Stimulated activated naive CD4-positive, alpha-beta T cell treated with Interleukin-2 at 50 U/mL for 16 hours (primary cell): ENCODE measurements at places on chromosomes 13 and 19.
A peak's percentile ranks its signal among the peaks of the same experiment; 100 is the strongest.

DNA sequence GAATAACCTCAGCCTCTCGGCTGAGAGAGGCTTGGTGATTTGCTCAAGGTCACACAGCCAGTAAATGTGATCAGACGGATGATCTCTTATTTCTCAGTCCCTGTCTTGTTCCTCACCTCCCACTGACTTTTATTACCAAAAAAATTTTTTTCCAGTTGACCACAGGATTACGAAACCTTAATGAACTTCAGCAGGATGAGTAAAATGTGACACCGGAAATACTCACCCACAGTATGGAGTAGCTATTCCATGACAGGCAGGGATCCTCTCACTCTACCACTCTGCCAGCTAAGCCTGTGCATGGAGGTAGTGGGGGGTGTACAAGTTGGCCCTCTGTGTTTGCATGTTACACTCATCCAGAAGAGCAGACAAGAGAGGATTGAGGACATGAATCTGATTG is 916.4 kb downstream of the UQCRFS1 start:
- DNase-seq, result no peak

GRCh38 chr19:42024622-42025111 is 30.6 kb upstream of the ATP1A3 start:
- no peak for DNase-seq

GRCh38 chr13:29977476-29978120 is 127.2 kb upstream of the UBL3 start:
- no peak for DNase-seq

GRCh38 chr13:45603338-45603737 is 12.2 kb downstream of the ERICH6B start:
- DNase-seq, result no peak

DNA sequence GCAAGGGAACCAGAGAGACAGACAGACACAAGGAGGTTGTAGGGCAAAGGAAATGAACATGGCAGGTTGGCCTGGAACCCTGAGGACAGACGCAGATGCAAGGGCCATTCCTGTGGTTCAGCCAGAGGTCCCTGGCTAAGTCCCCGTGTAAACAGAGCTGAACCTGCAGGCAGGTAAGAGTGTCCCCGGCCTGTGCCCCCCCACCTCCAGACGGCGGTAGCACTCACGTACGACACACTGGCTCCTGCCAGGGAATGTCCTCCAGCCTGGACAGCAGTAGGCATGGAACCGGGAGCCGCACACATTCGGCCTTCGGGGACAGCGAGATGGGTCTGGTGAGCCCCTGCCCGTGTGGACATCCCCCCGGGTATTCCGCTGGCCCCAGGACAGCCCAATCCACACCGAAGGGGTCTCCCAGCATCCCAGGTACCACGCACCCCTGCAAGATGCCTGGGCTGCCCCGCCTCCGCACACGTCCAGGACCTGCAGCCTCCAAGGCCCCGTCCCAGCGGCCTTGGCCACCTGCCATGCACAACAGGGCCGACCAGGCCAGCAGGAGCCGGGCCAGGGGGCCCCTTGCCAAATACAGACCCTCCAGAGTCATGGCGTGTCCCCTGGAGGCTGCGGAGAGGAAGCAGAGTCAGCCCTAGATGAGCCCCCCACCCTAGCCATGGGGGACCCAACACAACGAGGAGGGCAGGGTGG is 2.4 kb downstream of the FBN3 start:
- no peak for DNase-seq

- no peak for DNase-seq
These were observed 565.1 kb downstream of the LIG4 start for GRCh38 chr13:107650081-107650701.

- no peak for DNase-seq
These were observed 299.3 kb upstream of the ARGLU1 start for GRCh38 chr13:106867249-106867648.

DNA sequence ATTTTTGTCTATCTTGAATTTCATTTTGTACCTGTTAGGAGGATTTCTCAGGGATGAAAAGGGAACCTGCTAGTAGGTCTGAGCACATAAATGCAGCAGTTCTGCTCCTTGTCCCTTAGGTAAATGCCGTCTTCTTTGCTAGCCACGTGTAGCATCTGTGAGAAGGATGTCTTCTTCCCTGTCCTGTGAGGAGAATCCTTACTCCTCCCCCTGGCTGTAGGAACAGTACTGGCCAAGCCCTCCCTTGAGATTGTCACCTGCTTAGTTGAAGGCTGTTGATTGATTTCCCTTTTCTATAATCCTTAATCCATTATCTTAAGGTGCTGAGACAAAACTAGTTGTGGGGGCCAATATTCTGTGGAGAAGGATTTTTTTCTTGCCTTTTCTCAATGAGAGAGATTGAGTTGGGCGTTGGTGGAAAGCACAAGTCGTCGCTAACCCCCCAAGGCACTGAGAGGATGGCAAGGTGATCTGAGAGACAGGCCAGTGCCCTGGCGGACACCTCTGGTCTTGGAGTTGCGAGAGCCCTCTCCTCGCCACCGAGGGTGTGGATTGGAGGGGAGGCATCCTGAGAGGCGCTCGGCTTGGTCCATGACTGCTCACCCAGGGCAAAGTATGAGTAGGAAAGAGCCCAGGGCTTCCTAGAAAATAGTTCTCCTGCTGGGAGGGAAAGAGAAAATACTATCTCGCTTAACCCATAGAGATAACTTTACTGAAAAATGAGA is 216.7 kb downstream of the ATP8A2 start:
- DNase-seq, result no peak

GRCh38 chr13:79226938-79227337 is 179.1 kb downstream of the RBM26 start:
- DNase-seq, result no peak

DNA sequence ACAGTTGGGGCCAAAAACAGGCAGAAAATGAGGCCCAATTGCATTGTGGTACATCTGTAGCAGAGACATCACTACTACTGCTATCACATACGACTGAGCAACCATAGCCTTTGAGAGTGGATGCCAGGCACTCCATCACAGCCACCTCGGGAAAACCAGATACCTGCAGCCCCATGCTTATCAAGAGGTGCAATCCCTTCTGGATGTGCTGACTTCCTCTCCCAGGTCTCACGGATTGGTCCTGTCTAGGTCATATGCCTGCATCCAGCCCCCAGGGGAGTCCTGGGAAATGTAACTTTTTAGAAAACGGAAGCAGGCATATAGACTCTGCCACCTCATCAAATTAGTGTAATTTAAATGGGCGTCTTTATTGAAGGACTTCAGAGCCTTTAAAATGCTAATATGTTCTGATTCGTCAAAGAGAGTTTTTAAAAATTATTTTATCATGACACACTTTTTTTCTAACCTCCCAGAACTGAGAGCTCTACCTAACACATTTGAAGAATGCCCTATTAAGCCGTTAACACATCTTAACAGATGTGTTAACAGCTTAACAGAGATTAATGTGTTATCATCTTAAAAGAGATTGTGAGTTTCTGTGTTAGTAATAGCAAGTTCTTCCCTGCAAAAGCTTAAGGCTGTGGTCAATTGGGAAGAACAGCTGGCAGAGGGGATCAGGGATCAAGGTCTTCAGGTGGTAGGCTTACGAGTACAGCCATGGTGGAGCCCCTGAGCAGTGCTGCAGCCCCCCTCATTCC is 63.9 kb downstream of the DLEU7 start:
- DNase-seq, result no peak

- DNase-seq, result no peak
These were observed at the start of gene GPR183 for GRCh38 chr13:99307247-99307646. TSS of gene GPR183 (minus strand) at chr13:99307399. CDS start at chr13:99296145, 11,254 bp downstream.

- DNase-seq, result no peak
These were observed 84.6 kb downstream of the DHRS12 start for GRCh38 chr13:51719394-51719793.

- no peak for DNase-seq
These were observed 29.7 kb upstream of the FAM216B start for GRCh38 chr13:42751693-42752092.

DNA sequence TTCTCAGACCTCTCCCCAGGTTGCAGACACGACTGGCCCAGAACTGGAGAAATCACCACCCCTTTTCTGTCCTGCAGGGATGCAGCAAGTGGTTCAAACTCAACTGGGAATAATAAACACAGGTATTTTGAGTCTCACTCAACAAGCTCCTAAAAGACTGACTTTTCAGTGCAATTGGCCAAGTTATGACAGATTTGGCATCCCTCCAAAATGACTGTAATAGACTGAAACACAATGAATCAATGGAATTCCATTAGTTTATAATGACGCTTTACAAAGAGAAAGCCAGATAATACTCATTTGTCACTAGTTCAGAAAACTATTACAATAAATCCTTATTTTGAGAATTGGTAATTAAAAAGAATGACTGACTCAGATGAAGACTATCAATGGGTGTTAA is 38.1 kb downstream of the MIPEP start:
- no peak for DNase-seq

GRCh38 chr19:18435178-18435841 is 2.6 kb downstream of the ISYNA1 start:
- no peak for DNase-seq

DNA sequence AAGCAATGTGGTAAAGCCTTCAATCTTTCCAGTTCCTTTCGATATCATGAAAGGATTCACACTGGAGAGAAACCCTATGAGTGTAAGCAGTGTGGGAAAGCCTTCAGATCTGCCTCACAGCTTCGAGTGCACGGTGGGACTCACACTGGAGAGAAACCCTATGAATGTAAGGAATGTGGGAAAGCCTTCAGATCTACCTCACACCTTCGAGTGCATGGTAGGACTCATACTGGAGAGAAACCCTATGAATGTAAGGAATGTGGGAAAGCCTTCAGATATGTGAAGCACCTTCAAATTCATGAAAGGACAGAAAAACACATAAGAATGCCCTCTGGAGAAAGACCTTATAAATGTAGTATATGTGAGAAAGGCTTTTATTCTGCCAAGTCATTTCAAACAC is 15.6 kb upstream of the ZNF763 start:
- no peak for DNase-seq

GRCh38 chr13:53254500-53254899 is 225.9 kb downstream of the OLFM4 start:
- no peak for DNase-seq

GRCh38 chr13:112894423-112894672 is 74.7 kb upstream of the MCF2L start:
- DNase-seq, result peak; percentile 5

DNA sequence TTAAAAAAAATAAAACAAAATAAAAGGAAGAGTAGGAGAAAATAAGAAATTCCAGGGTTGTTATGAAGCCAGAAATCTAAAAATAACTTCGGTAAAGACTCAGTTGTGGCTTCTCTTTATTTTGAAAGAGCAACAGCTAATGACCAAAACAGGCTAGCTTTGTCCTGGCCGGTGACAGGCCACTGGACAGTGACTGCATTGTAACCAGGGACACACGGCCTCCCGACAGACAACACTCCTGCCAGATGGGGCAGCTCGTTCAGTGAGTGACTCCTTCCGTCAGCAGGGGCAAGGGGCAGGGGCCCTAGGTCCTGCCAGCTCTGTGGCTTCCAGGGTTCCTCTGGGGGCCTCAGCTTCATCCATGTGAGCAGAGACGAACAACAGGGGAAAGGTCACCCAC is 173.4 kb downstream of the KATNAL1 start:
- DNase-seq, result no peak

DNA sequence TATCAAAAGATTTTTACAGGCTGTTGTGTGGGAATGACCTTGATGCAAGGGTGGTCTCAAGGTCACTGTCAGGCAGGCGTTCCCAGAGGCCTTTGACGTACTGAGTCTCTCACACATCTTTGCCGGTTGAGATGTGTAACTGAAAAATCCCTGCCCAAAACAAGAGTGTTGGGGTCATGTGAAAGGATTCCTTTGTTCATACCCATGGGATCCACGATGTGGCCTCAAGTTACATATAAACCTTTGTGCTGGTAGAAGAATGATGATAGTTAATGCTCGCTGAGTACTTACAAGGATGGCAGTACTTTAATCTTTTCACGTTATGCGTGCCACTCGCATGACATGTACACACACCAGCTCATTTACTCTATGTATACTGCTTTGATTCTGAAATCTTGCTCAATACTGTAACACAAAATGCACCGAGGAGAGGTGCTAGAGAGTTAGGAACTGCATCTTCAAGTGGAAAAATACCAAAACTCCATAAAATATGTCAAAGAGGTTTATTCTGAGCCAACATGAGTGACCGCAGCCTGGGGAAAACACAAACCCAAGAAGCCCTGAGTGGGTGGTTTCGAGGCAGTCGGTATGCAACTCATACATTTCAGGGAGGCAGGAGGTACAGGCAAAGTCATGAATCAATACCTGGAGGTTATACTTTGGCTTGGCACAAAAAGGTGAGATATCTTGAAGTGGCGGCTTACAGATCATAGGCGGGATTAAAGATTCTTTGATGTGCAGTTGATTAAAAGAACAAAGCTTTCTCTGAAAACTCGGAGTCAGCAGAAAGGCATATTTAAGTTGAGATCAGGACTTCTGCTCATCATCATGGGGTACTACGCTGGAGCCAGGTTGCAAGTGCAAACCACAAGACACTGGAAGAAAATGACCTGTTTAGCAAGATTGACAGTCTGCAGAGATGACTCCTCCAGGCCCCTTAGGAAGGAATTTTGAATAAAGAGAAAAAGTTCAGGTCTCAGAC is 87.4 kb upstream of the ARHGEF7 start:
- DNase-seq, result peak; percentile 17

DNA sequence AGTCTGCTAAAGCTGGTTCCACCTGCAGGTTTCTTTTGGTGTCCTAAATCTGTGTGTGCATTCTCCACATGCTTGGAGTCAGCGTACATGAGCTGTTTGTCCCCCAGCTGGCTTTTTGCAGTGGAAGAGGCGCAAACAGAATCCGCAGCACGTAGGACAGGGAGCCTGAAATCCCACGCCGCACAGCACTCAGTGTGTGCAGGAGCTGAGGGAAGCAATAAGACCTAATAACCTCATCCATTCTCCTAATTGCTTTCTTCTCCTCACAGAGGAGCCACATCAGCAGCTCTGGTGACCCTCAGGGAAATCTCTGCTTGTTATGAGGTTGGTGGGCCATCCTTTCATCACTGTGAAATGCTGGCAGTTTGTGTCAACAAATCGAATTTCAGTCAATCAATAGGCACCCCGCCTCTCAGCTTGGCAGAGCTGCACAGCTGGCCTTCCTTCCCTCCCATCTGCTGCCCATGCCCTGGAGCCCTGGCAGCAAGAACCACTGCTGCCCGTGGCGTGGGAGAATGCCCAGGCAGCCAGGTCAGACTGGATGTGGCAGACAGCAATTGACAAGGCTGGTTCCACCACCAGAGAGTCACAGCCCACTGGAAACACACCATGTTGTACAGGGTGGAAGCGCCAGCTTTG is 136.7 kb downstream of the ZDHHC20 start:
- DNase-seq, result no peak

- no peak for DNase-seq
These were observed at the start of gene GJB2 for GRCh38 chr13:20192836-20193161. TSS of gene GJB2 (minus strand) at chr13:20192938. CDS start at chr13:20189581, 3,357 bp downstream.

- no peak for DNase-seq
These were observed 34.6 kb upstream of the SLC10A2 start for GRCh38 chr13:103100830-103101229.

- no peak for DNase-seq
These were observed 49.7 kb downstream of the TGDS start for GRCh38 chr13:94546061-94546839.
